ENCODE measurements at places on chromosomes 7 and 10. TPM values are rescaled to one million over a fixed set of nuclear protein-coding genes. Genes with fewer than 3 reads are reported as not detected.

Gene TAS2R3
- total RNA-seq = 10.0 TPM

Gene INMT
- total RNA-seq = 29.2 TPM

Gene ENO4
- 2.6 TPM for total RNA-seq

- H3K27me3 ChIP-seq = no peaks in the 10 kb centered on the region
- no peaks in the 10 kb centered on the region for H3K36me3 ChIP-seq
- H3K27ac ChIP-seq = no peak overlapping the region
These were observed 87.8 kb downstream of the ZRANB1 start for GRCh38 chr10:125029584-125030242.

GRCh38 chr10:129963641-129964501, at the start of gene EBF3:
TSS of gene EBF3 (minus strand) at chr10:129964274. CDS start at chr10:129963768, 506 bp downstream.
- H3K4me1 ChIP-seq = no peaks in the 10 kb centered on the region
- H3K27ac ChIP-seq = peak within 1 kb of the TSS; percentile 64
- no peaks in the 10 kb centered on the region for H3K36me3 ChIP-seq
- H3K4me3 ChIP-seq = peak within 1 kb of the TSS; percentile 15

Gene STRIP2
- total RNA-seq = not detected

Gene TMEM273
- 13.5 TPM for total RNA-seq

Gene CYP3A4
- not detected for total RNA-seq

- no peak overlapping the region for H3K27ac ChIP-seq
- no peaks in the 10 kb centered on the region for H3K4me1 ChIP-seq
- H3K27me3 ChIP-seq = no peaks in the 10 kb centered on the region
- no peaks in the 10 kb centered on the region for H3K36me3 ChIP-seq
- no peak overlapping the region for H3K4me3 ChIP-seq
These were observed 71.1 kb upstream of the CAMK2B start for GRCh38 chr7:44396496-44396895.

DNA sequence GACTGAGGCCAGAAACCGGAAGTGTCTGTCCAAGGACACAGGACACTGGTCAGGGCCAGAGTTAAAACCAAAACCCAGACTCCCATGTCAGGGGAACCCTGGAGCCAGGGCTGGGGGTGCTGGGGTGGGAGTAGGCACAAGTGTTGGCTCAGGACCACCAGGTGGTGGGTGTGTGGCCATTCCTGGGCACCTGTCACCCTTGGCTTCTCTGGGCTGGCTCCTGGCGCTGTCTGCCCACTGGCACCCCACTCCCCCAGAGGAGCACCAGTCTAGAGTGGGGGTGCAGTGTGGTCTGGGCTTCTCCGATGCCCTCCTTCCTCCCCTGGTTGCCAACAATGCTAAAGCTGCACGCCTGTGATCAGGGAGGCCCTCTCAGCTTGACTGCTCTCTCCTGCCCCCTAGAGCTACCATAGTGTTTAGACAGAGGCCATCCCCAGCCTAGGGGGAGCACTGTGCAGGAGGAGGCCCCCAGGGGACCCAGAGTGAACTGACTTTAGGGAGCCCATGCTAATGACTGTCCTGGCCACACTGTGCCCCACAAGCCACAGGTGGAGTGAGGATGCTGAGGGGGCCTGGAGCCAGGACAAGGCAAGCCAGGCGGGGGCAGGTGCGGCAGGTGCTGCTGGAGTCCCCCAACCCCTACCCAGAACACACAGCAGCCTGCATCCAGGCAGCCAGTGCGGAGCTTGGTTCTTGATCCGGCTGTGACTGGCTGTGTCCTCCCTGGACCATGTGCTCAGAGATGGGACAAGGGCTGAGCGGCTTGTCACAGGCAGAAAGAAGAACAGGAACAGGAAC, 11.0 kb downstream of the RASGEF1A start:
- no peak overlapping the region for H3K4me3 ChIP-seq
- H3K27me3 ChIP-seq = no peaks in the 10 kb centered on the region
- DNase-seq = peak; percentile 12

DNA sequence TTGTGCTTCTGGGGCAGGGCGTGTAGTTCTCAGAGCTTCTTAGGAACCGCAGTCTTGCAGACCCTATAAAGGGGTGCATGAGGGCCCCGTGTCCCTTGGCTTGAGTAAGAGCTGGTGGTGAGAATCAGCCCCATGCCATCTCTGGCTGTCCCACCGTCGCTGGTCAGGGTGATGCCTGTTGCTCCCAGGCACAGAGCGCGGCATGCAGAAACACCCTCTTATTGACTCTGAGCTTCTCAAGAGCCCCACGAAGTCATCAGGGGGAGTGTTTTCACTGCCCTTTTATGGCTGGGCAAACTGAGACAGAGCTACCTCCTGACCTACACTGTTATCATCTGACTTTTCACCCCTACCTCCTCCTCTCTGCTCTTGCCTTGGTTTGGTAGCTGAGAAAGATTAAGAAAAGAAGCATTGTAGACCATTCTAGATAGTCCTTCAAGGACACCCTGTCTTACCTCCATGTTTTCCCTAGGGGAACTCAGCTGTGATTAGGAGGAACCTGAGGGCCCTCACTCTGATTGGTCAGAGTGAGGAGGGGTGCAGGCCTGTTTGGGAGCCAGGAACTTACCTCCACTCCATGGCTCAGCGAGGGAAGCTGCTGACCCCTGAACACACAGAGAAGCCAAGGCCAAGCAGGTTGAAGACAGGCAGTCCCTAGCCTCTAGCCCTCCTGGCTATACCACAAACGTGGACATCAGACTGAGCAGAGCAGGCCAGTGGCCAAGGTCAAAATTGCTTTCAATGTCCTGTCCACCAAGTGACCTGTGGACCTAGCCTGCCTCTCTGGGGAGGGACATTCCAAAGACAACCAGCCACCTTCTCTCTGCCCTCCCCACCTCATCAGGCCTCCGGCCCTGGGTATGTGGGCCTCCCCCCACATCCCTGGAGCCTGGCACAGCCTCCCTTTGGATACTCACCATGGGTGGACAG, 17.6 kb downstream of the UNC5B start:
- no peak for DNase-seq
- H3K27ac ChIP-seq = peak overlapping the region; percentile 8
- H3K4me3 ChIP-seq = no peak overlapping the region
- no peaks in the 10 kb centered on the region for H3K36me3 ChIP-seq
- no peaks in the 10 kb centered on the region for H3K27me3 ChIP-seq

- no peaks in the 10 kb centered on the region for H3K4me1 ChIP-seq
- H3K27me3 ChIP-seq = no peaks in the 10 kb centered on the region
- no peak overlapping the region for H3K27ac ChIP-seq
- no peaks in the 10 kb centered on the region for H3K36me3 ChIP-seq
These were observed 119.8 kb downstream of the TWIST1 start for GRCh38 chr7:18997477-18998150.
